Chondrocyte (in vitro differentiated cells): ENCODE measurements at places on chromosomes 3 and 15.

DNA sequence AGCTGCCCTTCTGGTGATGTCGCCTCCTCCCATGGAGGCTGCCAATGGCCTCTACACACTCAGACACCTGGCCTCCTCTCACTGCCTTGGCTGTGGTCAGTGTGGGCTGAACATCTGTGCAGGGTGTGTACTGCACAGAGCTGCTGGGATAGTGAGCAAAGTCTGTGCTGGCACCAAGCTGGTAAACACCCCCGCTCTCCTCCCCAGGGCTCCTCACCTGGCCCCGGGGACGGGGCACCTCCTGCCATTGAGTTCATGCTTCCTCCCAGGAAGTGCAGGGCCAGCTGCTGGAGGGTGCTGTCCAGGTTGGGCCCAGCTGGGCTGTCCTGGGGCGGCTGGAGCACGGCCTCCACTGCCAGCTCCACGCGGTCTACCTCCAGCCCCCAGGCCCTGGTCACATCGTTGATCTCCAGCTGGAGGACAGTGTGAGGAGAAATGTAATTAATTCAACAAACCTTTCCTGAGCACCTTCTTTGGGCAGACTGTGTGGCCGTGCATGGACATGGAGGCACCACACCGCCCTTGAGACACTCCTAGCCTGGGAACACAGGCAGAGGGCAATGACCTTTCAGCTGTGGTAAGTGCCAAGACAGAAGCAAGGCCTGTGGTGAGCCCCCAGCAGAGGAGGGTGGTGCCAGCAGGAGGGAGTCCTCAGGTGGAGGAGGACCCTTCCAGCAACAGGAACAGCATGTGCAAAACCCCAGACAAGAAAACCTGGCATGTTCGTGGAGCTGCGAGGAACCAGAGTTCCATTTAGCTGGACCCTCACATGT is 6.8 kb downstream of the STOML1 start:
- peak; percentile 43 for DNase-seq

GRCh38 chr15:100022806-100023205 is 289.6 kb upstream of the LYSMD4 start:
- DNase-seq = no peak

DNA sequence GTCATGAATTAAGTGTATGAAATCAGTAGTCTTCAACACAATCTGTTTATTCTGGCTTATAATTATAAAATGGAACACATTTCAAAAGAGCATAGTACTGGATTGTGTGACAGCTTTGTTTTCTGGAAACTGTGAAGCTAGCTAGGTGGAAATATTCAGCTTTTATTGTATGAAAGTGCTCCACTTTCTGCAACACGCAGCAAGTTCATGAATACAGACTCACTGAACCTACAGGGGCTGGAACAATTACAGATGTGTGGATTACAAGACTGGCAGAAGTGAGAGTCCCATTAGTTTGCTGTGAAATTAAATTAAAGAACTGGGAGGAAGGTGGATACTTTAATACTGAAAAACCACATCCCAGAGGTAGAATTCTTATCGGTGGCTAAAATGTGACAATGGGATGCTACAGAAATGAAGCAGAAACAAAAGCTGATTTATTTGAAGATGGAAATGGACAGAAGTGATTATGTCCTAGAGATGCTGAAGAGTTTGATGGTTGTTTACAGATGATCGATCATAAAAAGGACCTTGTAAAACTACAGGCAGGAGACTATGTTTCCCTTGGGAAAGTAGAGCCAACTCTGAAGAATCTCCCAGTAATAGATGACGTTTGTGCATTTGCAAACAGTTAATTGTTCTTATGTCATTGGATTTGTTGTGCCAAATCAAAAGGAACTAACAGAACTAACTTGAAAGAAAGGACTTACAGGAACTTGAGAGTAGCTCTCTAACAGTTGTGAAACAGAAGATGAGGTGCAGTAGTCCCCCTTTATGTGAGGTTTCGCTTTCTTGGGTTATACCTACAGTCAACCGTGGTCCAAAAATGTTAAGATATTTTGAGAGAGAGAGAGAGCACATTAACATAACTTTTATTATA is 15.7 kb downstream of the TF start:
- DNase-seq = no peak

- DNase-seq = no peak
These were observed 90.2 kb upstream of the CHD2 start for GRCh38 chr15:92809880-92810361.

DNA sequence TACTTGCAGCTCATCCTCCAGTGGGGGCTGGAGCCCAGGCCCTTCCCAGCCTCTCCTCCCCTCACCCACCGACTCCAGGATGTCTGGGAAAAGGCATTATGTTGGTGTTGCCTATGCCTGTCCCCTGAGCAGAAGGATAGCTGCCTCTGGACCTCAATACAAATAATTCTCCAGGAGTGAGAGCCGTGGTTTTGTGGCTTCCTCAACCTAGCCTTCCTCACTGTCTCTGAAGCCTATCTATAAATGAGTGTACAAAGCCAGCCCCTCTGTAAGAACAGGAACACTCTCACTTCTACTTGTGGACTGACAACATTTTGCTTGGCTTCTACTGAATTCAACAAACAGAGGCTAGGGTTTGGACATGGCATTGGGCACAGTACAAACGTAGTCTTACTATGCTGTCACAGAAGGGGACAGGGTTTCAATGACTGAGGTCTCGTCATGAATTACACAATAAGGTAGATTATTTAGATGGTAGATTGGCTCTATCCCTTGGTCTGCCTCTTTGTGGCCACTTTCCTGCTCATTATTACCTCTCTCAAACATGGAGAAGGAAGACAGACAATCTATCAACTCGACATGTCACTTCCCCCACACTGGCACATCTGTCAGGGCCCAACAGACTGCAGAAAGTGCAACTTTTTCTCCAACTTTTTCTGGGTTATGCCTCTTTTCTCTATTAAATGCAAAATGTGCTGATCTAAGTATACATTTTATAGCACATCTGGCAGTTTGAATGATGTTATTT is 82.8 kb upstream of the MEX3B start:
- DNase-seq = no peak

DNA sequence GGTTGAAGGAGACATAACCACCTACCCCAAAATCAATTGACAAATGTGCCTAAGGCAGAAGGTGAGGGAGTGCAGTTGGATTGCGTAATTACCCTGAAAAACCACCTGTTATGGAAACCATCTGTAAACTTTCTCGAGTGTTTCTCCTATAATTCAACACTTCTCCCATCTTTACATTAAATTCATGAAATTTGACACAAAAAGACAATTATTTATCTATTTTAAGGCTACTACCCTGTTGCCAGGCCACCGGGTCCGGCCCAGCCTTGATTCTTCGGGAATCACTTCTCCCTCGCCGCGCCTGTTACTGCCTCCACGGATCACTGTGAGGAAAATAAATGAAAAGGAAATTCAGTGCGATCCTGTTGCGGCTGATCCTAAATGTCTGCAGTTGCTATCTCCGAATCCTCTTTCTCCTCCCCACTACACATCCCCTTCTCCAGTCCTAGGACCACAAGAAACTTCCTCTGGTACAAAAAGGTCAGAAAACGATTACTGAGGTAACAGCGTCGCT is 646 bp downstream of the IQCB1 start:
- no peak for DNase-seq

DNA sequence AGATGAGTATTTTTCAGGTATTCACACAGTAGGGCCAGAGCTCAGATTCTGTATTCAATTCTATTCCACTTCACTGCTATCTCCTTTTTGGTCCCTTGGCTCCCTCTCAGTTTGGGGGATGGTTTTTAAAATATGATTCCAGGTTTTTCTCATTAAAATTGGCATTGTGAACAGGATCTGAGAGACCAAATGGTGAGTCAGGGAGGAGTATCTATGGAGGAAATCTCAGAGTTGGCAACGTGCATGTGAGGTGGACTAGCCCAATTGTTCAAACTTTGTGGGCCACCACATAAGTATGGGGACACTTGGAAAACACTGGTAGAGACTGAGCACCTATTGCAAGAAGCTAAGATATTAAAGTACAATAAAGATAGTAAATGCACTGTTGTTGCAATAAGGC is 53.9 kb upstream of the TTC14 start:
- DNase-seq = no peak

GRCh38 chr3:139396707-139397106 is 7.3 kb upstream of the COPB2 start:
- no peak for DNase-seq

GRCh38 chr3:125147491-125147820 is 65.1 kb downstream of the SLC12A8 start:
- no peak for DNase-seq

GRCh38 chr3:126485956-126486355 is 10.3 kb upstream of the ZXDC start:
- DNase-seq = peak; percentile 58

DNA sequence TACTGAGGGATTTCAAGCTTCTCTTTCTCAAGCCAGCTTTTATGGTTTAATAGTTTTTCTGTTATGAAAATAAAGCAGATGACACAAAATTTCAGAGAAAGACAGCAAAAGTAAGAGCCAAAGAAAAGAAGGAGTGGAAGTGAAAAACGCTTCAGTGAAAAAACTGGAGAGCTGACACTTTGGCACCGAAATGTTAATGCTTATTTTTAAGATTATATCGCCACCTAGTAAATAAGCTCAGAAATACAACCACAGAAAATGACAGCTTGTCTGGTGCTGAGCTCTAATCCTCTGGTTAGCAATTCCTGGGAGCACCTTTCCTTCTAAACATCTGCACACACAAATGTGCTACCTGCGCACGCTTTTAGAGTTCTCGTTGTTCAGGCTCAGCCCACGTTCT is 101.6 kb downstream of the ZPLD1 start:
- DNase-seq = no peak

DNA sequence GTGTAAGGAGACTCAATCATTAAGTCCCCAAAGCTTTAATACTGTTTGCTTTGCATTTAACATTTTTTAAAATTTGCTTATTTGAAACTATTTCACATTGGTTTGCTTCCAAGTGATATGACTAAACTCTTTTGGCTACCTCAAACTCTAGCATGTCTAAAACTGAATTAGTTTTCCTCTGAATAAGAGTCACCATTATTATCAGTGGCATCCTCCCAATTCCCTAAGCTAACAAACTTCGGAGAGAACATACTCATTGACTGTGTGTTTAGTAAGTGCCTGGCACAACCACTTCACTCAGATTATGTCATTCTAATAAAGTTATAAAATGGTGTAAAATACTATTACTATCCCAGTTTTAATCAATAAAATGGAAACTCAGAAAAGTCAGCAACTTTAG is 21.9 kb downstream of the ATOSA start:
- DNase-seq = no peak

GRCh38 chr15:92612891-92613290 is 42.7 kb downstream of the FAM174B start:
- peak; percentile 28 for DNase-seq

GRCh38 chr3:136559896-136560295 is 192.3 kb downstream of the STAG1 start:
- no peak for DNase-seq

DNA sequence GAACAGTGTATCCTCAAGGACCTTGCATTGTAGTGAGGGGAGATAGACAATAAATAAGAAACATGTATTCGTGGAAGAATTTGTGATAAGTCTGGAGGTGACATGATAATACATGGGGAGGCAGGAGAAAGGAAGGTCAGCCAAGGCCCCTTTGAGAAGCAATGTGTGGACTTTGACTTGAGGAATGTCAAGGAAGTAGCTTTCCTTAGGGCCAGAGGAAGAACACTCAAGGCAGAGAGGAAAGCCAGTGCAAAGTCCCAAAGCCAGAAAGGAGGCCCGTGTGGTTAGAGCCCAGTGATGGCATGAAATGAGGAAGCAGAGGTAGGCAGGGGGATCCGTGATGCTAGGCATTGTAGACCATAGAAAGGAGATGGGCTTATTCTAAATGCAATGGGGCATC is 192.2 kb downstream of the NR1D2 start:
- DNase-seq = no peak

GRCh38 chr15:69574506-69574905 is 121.9 kb downstream of the RPLP1 start:
- no peak for DNase-seq
